T-helper 17 cell (primary cell): ENCODE measurements at places on chromosomes 6 and 20. TPM values are rescaled to one million over a fixed set of nuclear protein-coding genes. Genes with fewer than 3 reads are reported as not detected.

Gene GTSF1L
- total RNA-seq, result not detected

Gene HTR1E
- total RNA-seq, result not detected

Gene HAO1
- not detected for total RNA-seq

Gene ENPP5
- total RNA-seq, result 0.16 TPM

Gene CTNNBL1
- 47.7 TPM for total RNA-seq

Gene TINAG
- total RNA-seq, result not detected

Gene SLC22A16
- not detected for total RNA-seq

Gene RWDD2A
- total RNA-seq, result 1.8 TPM

Gene ASIP
- not detected for total RNA-seq

Gene SPTLC3
- 0.44 TPM for total RNA-seq

Gene TLDC2
- total RNA-seq, result not detected

Gene GJA1
- total RNA-seq, result not detected

Gene CPXM1
- total RNA-seq, result 0.23 TPM

Gene OR2J3
- total RNA-seq, result not detected

Gene TM9SF4
- total RNA-seq, result 42.4 TPM

Gene TREM1
- total RNA-seq, result 4.1 TPM

Gene RHAG
- total RNA-seq, result not detected

Gene PRDM1
- total RNA-seq, result 141 TPM
